ENCODE measurements at places on chromosomes 5 and 9.
A peak's percentile ranks its signal among the peaks of the same experiment; 100 is the strongest.

- DNase-seq, result no peak
Measured at GRCh38 chr5:122967085-122967484, 69.4 kb downstream of the PPIC start.

DNA sequence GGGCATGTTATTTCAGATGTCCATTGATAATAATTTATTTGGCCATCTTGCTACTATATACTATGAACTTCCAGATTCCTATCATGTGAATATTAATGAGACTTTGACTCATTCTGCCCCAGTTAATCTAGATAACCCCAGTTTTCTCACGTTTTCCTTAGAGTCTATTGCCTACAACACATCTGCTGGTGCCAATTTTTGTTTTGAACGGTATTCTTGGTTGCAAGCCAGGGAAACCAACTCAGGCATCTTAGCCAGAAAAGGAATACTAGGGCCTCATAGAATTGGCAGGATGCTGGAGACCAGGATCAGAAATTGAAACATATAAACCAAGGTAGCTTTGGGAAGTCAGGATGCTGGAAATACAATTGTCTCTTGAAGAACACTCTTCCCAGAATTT is 28.0 kb upstream of the NPR3 start:
- DNase-seq, result no peak

DNA sequence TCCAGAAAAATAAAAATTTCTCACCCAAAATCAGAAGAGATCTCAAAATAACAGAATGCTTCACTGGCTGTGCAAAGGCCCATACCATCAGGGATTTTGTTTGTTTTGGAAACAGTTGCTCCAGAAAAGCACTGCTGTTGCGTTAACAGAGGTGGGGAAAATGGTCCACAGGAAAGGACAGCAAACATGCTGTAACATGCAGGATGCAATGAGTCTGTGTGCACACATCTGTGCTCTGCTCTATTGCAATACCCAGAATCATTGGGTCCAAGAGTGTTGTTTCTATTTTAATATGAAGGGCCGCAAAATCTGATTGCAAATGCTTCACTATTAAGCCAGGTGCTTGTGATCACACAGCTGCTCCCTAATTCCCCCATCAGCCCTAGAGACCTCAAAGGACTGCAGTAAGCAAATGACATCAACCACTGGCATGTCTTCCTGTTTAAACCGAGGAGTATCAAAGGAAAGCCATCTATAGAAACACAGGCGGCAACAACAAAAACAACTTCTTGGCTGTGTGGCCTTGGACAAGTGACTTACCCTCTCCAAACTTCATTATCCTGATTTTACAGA is 141.0 kb downstream of the DCP2 start:
- no peak for DNase-seq

GRCh38 chr5:157544623-157544989 is 31.0 kb downstream of the ADAM19 start:
- DNase-seq, result no peak

- no peak for DNase-seq
Measured at GRCh38 chr5:182126-182525, 9.2 kb upstream of the LRRC14B start.

DNA sequence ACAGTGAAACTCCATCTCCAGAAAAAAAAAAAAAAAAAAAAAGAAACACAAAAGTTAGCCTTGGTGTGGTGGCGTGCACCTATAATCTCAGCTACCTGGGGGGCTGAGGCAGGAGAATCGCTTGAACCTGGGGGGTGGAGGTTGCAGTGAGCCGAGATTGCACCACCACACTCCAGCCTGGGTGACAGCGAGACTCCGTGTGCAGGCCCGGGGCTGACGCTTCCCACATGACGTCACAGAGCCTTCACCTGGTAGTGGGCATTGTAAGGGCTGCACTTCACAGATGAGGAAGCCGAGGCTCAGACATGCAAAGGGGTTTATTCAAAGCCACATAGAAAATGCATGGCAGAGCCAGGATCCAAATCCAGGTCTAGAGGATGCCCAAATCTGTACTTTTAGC is 114.2 kb downstream of the GAPVD1 start:
- DNase-seq, result no peak

- DNase-seq, result no peak
Measured at GRCh38 chr5:485946-486491, 38.2 kb downstream of the SLC9A3 start.

DNA sequence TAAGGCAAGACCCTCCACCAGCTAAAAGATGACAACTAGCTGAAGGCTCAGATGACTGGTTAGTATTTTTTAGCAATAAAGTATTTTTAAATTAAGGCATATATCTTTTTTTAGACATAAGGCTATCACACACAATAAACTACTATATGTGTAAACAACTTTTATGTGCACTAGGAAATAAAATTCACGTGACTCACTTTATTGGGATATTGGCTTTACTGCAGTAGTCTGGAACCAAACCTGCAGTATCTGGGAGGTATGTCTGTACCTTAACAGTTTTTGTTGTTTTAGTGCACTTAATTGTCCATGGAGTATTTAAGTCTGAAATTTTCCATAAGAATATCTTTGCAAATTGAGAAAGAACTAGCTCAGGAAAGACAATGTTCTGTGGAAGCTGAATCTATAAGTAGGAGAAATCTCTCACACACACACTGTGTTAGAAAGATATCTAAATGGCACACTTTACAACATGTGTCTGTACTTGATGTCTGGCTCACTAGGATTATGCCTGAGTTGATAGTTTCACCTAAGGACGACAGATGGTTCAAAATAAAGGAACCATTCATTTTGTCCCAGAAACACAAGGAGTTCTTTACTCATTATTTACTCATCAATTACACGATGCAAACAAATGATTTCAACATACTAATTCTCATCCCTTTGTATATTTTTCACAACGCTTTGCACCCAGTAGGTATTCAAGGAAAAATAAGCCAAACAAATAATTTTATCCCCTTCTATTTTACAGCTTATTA is 4.6 kb downstream of the RAPGEF6 start:
- no peak for DNase-seq

- peak; percentile 57 for DNase-seq
Measured at GRCh38 chr5:71601222-71602026, 14.3 kb downstream of the MCCC2 start.

DNA sequence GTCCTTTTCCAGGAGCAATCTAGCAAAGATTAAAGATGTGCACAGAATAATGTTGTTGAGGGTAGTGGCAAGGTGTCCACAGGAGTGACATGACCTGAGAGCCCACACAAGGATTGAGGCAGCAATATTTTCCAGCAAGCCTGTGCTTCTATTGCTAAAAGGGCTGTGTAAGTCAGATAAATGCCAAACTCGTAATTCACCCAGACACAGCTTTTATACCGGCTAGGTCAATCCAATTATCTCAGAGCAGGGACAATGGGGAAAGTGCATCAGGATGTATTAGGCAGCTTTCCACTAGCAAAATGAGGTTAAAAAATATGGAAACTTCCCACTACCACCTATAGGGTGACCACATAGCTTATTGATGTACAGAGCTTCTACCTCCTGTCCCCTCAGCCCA is 34.8 kb upstream of the RAB3C start:
- DNase-seq, result no peak

GRCh38 chr5:115374057-115374775 is 77.8 kb upstream of the CCDC112 start:
- no peak for DNase-seq

DNA sequence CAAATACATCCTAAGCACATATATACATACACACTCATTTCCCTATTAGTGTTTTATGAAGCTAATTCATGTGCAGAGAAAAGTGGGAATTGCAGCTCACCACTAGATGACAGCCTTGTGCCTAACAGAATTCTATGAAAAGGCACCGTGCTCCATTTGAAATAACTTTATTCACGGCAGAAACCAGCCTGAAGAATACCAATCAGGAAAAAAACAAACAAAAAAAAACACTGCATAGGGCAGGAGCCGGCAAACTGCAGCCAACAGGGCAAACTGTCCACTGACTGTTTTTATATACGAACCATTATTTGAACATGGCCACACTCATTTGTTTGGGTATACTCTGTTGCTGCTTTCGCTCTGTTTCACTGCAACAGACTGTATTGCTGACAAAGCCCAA is 33.6 kb downstream of the ERMP1 start:
- DNase-seq, result no peak

Data from activated CD4-positive, CD25-positive, alpha-beta regulatory T cell treated with anti-CD3 and anti-CD28 coated beads, Interleukin-2, amount 50 U/mL, for 72 hours (primary cell).